ENCODE measurements at places on chromosomes 6 and 20.

GRCh38 chr20:62156592-62157386 lies 13.2 kb downstream of the SS18L1 start:
- DNase-seq = peak; percentile 75

DNA sequence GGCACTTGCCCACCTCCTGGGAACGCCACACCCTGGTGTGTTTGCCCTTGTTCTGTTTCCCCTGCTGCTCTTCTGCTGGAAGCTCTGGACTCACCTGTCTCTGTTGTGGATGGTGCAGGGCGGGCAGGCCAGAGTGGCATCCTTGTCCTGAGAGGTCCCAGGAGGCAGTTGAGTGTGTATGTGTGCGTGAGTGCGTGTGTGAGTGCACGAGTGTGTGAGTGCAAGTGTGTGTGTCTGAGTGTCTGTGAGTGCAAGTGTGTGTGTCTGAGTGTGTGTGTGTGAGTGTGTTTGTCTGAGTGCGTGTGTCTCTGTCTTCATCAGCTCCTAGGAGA lies 12.2 kb downstream of the IGF2R start:
- DNase-seq = no peak

DNA sequence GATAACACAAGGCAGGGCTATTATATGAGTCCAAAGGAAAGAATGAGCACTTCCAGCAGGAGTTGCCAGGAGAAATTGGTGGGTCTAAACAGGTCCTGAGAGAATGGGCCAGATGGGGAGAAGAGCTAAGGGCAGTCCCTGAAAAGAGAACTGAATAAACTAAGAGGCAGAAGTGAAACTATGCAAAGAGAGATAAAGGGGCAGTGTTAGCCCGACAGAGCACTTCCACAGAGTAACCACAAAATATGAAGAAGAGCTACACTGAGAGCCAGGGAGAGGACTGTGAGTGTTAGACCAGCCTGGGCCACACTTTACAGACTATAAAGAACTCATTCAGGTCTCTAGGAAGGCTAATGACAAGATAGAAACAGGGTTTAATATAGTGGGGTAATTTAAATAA lies 43.8 kb downstream of the RALGAPA2 start:
- no peak for DNase-seq

- peak; percentile 66 for DNase-seq
These were observed 46.1 kb downstream of the LYRM4 start for GRCh38 chr6:5214570-5215052.

Data from erythroblast (primary cell).